ENCODE measurements at places on chromosomes 1 and 21. TPM values are rescaled to one million over a fixed set of nuclear protein-coding genes. Genes with fewer than 3 reads are reported as not detected.
A peak's percentile ranks its signal among the peaks of the same experiment; 100 is the strongest.

- DNase-seq: peak; percentile 65
These were observed 118.4 kb downstream of the HIVEP3 start for GRCh38 chr1:41800311-41800829.

- no peak for DNase-seq
These were observed 19.3 kb downstream of the INSRR start for GRCh38 chr1:156839426-156840109.

DNA sequence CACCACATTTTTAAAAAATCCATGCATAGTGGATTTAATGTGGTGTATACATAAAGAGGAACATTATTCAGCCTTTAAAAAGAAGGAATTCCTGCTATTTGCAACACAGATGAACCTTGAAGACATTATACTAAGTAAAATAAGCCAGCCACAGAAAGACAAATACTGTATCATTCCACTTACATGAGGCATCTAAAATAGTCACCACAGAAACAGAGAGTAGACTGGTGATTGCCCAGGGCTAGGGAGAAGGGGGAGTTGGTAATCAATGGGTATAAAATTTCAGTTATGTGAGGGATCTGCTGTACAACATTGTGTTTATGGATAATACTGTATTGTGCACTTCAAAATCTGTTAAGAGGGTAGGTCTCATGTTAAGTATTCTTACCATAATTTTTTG lies 10.0 kb downstream of the FAM163A start:
- DNase-seq: no peak

DNA sequence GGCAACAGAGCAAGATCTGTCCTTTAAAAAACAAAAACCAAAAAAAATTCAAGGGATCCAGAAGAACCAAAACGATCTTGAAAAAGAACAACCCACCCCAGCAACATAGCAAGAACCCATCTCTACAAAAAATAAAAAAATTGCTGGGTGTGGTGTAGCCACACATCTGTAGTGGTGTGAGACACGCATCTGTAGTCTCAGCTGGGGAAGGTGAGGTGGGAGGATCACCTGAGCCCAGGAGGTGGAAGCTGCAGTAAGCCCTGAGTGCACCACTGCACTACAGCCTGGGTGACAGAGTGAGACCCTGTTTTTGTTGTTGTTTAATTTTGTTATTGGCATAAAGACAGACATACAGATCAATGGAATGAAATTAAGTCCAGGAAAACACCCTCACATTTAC lies 22.3 kb downstream of the TRIM33 start:
- DNase-seq: no peak

- DNase-seq: no peak
These were observed 261.5 kb downstream of the NFIA start for GRCh38 chr1:61343734-61344420.

DNA sequence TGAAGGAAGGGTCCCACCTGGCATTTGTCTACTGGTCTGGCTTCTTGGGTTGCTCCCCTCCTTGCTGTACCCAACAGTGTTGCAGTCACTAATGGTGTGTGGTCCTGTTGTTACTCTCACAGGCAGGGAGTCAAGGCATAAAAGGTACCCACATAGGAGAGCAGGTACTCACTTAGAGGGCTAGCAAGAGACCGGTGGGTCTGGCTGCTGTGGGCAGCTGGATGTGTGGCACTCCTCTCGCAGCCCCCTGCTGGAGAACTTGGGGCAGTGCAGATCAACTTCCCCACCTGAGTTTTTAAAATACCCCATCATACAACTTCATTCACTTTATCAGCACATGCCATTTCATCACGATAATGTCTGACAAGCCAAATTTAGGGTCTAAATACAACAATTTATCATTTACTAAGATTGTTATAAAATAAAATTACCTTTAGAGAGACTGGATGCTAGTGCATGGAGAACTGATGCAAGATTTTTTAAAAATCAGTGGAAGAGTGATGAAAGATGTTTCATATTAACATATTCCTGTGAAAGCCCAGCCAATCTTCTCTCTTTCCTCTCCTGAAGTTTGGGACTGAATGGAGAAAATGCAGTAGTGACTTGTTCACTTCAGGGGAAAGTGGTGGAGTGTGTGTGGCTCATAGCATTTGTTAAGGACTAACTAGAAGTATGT lies 42.8 kb downstream of the ACP6 start:
- DNase-seq: peak; percentile 84

GRCh38 chr1:233868461-233868860 lies 36.0 kb upstream of the SLC35F3 start:
- DNase-seq: no peak

URB2 gene
- total RNA-seq: 35.8 TPM

SPTA1 gene
- not detected for total RNA-seq

GLIS1 gene
- total RNA-seq: not detected

RPTN gene
- not detected for total RNA-seq

C1orf122 gene
- total RNA-seq: 26.7 TPM

FAM163A gene
- total RNA-seq: not detected

COL18A1 gene
- total RNA-seq: 3.2 TPM

KCNE2 gene
- not detected for total RNA-seq

GBP6 gene
- total RNA-seq: 0.40 TPM
